Activated T-helper 1 cell treated with anti-CD3 and anti-CD28 coated beads, Interleukin-2, amount 50 U/mL, for 16 hours (primary cell): ENCODE measurements at places on chromosomes 1 and 21.

GRCh38 chr1:183048087-183049085 is 25.2 kb downstream of the LAMC1 start:
- DNase-seq: no peak

- DNase-seq: no peak
Observed at GRCh38 chr1:227929751-227930472, 17.8 kb downstream of the WNT9A start.

- no peak for DNase-seq
Observed at GRCh38 chr1:246364415-246364941, 142.6 kb downstream of the SMYD3 start.

- DNase-seq: no peak
Observed at GRCh38 chr1:215202868-215203267, 120.3 kb downstream of the KCNK2 start.

- no peak for DNase-seq
Observed at GRCh38 chr1:229509576-229509975, 1.4 kb upstream of the NUP133 start.

- no peak for DNase-seq
Observed at GRCh38 chr1:62841587-62842169, 57.7 kb downstream of the ATG4C start.

GRCh38 chr1:26285366-26286063 is 5.6 kb downstream of the SH3BGRL3 start:
- no peak for DNase-seq

GRCh38 chr1:54816951-54817350 is 15.8 kb upstream of the TTC22 start:
- DNase-seq: no peak

DNA sequence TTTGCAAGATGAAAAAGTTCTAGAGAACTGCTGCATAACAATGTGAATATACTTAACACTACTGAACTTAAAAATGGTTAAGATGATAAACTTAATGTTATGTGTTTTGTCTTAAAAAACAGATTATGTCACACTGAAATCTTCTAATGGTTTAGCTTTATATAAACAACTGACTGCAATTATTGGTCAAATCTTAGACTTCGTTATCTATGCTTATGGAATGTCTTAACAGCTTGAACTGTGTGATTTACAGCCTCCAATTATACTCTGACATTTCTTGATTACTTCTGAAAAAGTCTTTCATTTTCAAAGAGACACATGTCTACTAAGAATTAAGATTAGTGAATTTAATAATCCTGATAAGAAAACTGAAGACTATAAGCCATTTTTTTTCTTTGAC is 71.1 kb downstream of the ZSWIM5 start:
- DNase-seq: no peak

DNA sequence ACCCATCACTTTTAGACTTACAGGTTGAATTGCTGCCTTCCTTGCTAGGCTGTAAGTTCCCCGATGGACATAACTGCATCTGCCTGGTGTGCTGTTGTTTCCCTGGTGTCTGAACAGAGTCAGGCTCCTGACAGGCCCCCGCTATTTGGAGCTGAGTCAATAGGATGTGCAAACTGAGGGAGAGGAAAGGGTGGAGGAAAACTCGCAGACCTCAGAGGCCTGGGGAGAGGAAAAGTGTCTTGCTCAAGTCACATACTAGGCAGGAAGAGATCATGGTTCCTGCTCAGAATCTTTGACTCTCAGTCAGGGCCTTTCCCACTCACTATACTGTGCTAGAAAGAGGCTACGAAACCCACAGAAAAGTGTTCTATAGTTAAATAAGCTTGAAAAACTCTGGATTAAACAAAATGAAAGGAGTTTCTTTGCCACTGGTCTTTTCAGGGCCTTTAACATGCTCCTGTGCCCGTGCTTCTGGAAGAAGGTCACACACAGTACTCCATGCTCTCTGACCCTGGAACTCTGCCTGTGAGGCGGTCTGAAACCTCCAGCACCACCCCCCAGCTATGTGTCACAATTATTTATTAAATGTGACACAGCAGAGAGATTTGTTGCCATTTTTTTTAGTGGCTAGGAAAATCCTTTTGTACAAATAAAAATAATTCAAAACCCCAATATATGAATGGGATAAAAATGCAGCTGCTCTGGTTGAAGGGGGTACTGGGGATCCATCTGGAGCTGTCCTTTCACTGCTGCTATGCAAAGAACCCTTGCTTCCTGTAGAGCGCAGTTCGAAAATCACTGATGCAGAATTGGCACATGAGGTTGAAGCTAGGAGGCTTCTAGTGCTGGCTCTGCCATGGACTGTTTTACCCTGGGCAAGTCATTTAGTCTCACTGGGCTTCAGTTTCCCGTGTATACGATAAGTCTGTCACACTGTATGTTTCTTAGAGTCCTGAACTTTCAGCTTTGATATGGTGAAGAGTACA is 20.1 kb upstream of the CDCP2 start:
- DNase-seq: no peak
